ENCODE measurements at places on chromosomes 1 and 21. TPM values are rescaled to one million over a fixed set of nuclear protein-coding genes. Genes with fewer than 3 reads are reported as not detected.

DNA sequence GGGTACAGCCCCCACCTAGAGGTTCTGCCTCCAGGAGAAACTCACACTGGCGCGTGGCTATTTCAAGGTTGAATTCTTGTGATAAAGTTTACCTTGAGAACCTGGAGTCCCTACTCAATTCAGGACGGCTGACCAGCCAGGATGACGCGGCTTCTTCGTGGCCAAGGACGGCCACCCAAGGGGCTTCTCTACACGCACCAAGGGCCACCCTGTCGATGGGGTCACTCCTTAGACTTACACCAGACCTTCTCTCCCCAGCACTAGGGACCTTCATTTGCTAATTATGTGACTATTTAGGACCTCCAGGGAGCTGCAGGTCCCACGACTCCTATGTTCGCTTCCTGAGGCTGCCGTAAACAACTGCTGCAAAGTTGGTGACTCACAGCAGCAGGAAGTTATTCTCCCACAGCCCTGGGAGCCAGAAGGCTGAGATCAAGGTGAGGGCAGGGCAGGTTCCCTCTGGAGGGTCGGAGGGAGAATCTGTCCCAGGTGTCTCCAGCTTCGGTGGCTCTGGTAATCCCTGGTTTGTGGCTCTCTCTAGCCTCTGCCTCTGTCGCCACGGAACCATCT lies 135.9 kb downstream of the NPHP4 start:
- no peak for DNase-seq
- no peak overlapping the region for H3K27ac ChIP-seq
- no peaks in the 10 kb centered on the region for H3K27me3 ChIP-seq
- no peaks in the 10 kb centered on the region for H3K4me1 ChIP-seq
- no peaks in the 10 kb centered on the region for H3K36me3 ChIP-seq

GRCh38 chr1:217435204-217435603 lies 195.7 kb downstream of the GPATCH2 start:
- no peaks in the 10 kb centered on the region for H3K36me3 ChIP-seq
- H3K4me1 ChIP-seq = peaks cover 4% of the 10 kb centered on the region
- no peak overlapping the region for H3K27ac ChIP-seq

KRTAP19-4 gene
- not detected for total RNA-seq

DNA sequence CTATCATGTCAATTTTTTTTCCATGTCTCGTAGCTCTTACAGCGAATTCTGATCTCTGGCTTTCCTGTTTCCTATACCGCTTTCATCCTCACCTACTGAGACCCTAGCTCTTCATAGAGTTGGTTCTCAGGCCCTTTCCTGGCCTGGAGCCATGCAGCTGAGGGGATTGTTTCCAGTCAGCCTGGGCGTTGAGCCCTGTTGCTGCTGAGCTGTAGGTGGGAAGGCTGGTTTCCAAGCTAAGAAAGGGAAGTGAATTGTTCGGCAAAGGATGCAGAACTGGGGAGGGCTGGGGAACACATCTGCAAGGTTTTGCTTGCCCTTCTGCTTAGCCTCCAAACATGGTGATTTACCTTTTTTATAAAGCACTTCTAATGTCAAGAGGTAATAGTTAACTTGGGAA lies 41.5 kb downstream of the SPATA46 start:
- DNase-seq = no peak
- no peaks in the 10 kb centered on the region for H3K27me3 ChIP-seq
- H3K4me1 ChIP-seq = no peaks in the 10 kb centered on the region
- no peak overlapping the region for H3K4me3 ChIP-seq

PAX7 gene
- total RNA-seq = 0.07 TPM

- peak overlapping the region; percentile 91 for H3K27ac ChIP-seq
- peaks cover 15% of the 10 kb centered on the region for H3K36me3 ChIP-seq
- peak overlapping the region; percentile 75 for H3K4me3 ChIP-seq
- H3K27me3 ChIP-seq = no peaks in the 10 kb centered on the region
These were observed 951 bp downstream of the GGPS1 start for GRCh38 chr1:235329139-235329902.

DNA sequence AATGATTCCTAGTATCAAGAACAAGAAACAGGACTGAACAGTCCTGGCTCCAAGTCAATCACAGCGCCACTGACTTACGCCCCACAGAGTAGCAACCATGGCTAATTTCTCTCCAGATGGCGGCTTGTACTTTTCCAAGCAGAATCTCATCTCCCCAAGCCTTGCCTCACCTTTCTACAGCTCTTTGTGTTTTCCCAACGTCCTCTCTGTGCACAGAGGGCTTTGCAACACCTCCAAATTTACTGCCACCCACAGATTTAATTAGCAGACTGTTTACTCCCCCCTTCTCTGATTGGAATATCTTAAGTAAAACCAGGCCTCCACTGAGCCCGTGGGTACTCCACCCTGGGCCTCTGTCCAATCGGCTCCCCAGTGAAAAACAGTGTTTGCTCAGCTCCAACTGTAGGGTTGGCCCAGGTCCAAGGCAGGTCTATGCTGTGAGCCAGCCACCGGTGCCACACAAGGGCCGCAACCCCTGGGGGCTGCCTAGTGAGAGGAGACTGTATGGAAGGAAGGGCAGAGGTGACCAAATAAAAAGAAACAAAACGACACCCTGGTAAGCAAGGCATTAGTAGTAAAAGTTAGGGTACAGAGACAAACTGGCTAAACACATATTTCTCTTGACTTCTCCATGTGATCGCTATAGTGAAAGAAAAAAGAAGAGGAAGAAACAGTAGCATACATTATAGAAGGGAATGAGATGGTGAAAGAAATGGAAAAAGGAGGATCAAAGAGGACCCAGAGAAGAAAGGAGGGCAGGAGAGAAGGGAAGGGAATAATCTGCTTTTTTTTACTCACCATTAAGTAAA lies 128.4 kb upstream of the SOD1 start:
- DNase-seq = no peak
- H3K4me1 ChIP-seq = no peaks in the 10 kb centered on the region
- H3K4me3 ChIP-seq = no peak overlapping the region
- H3K27me3 ChIP-seq = no peaks in the 10 kb centered on the region
- H3K36me3 ChIP-seq = no peaks in the 10 kb centered on the region
- no peak overlapping the region for H3K27ac ChIP-seq

LGR6 gene
- not detected for total RNA-seq

- H3K4me3 ChIP-seq = no peak overlapping the region
- H3K36me3 ChIP-seq = no peaks in the 10 kb centered on the region
- no peak overlapping the region for H3K27ac ChIP-seq
- H3K27me3 ChIP-seq = no peaks in the 10 kb centered on the region
- H3K4me1 ChIP-seq = no peaks in the 10 kb centered on the region
- no peak for DNase-seq
These were observed 283.7 kb downstream of the ZNF648 start for GRCh38 chr1:181777812-181778211.

DNA sequence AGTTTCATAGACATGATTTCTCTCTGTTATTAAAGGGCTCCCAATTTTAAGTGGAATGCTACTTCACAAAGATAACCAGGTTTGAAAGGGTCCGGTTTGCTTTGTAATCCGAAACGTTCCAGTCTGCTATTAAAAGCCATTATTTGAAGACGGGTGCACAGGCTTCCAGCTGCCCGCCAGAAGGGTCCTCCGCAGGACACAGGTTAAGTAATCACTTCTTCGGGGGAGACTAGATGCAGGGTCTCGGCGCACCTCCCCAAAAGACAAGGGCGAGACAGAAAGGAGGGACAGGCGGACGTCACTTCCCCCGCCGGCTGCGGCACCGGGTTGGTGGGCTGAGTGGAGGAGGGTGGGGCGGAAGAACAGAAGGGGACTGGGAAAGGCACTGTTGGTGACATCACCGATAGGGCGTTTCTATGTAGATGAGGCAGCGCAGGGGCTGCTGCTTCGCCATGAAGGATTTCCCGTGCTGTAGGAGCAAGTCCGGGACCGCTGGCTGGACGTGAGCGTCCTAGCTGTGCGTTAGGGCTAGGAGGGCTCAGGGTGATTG lies 8.9 kb downstream of the RNU1-2 start:
- peak overlapping the region; percentile 87 for H3K27ac ChIP-seq
- H3K27me3 ChIP-seq = no peaks in the 10 kb centered on the region
- peak overlapping the region; percentile 61 for H3K4me3 ChIP-seq

GRCh38 chr1:235955777-235956176 lies 89.1 kb upstream of the LYST start:
- peaks cover 23% of the 10 kb centered on the region for H3K4me1 ChIP-seq
- no peak overlapping the region for H3K27ac ChIP-seq
- H3K36me3 ChIP-seq = no peaks in the 10 kb centered on the region
- H3K4me3 ChIP-seq = no peak overlapping the region
- no peak for DNase-seq

ST6GALNAC3 gene
- total RNA-seq = 3.3 TPM

OXCT2 gene
- total RNA-seq = not detected

- no peak for DNase-seq
- H3K36me3 ChIP-seq = no peaks in the 10 kb centered on the region
- no peak overlapping the region for H3K4me3 ChIP-seq
- no peaks in the 10 kb centered on the region for H3K27me3 ChIP-seq
- H3K4me1 ChIP-seq = no peaks in the 10 kb centered on the region
These were observed 23.6 kb downstream of the XCL2 start for GRCh38 chr1:168520052-168520751.

- H3K27ac ChIP-seq = no peak overlapping the region
- no peaks in the 10 kb centered on the region for H3K36me3 ChIP-seq
- no peak overlapping the region for H3K4me3 ChIP-seq
- peaks cover 6% of the 10 kb centered on the region for H3K4me1 ChIP-seq
- H3K27me3 ChIP-seq = no peaks in the 10 kb centered on the region
These were observed 73.5 kb downstream of the LRIG2 start for GRCh38 chr1:113146242-113147072.

- no peaks in the 10 kb centered on the region for H3K4me1 ChIP-seq
- H3K36me3 ChIP-seq = no peaks in the 10 kb centered on the region
- DNase-seq = no peak
- H3K27me3 ChIP-seq = no peaks in the 10 kb centered on the region
- H3K4me3 ChIP-seq = no peak overlapping the region
These were observed 17.7 kb upstream of the PROX1 start for GRCh38 chr1:213969958-213970555.

TCHH gene
- not detected for total RNA-seq

- no peak for DNase-seq
- no peak overlapping the region for H3K27ac ChIP-seq
- H3K4me3 ChIP-seq = no peak overlapping the region
- 0 out of 2 replicates have a peak, but pooled peaks cover 3% of the 10 kb centered on the region for H3K27me3 ChIP-seq
- no peaks in the 10 kb centered on the region for H3K4me1 ChIP-seq
These were observed 113.0 kb upstream of the TMPRSS2 start for GRCh38 chr21:41620982-41621381.

DNA sequence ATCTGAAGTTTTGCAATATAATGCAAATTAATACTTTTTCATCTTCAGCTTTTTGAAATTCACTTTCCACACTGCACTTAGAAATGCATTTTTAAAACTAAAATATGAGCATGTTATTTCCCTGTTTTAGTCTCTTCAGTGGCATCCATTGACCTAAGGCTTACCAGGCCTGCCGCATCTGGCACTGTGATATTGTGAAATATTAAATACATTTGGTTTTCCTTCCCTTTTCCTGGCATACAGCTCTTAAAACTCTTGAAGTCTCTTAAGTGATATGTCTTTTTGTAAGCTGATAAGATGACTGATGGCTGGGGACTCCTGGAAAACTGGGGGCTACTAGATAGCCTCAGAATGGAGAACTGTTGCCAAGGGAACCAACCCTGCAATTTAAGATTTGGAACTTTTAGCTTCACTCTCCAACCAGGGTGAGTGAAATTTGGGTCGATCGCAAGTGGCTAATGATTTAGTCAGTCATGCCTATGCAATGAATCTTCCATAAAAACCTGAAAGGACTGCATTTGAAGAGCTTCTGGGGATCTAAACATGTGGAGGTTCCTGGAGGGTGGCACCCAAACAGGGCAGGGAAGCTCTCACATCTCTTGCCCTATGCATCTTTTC lies 75.5 kb upstream of the PDC start:
- no peak overlapping the region for H3K27ac ChIP-seq
- no peaks in the 10 kb centered on the region for H3K36me3 ChIP-seq
- no peak overlapping the region for H3K4me3 ChIP-seq
- no peaks in the 10 kb centered on the region for H3K27me3 ChIP-seq
- DNase-seq = no peak
- H3K4me1 ChIP-seq = no peaks in the 10 kb centered on the region

GRCh38 chr1:201883786-201884185 lies 4.9 kb upstream of the SHISA4 start:
- no peak overlapping the region for H3K4me3 ChIP-seq
- 0 out of 2 replicates have a peak, but pooled peaks cover 7% of the 10 kb centered on the region for H3K4me1 ChIP-seq
- H3K27me3 ChIP-seq = no peaks in the 10 kb centered on the region
- peak; percentile 62 for DNase-seq
- H3K36me3 ChIP-seq = peaks cover 6% of the 10 kb centered on the region

ROR1 gene
- total RNA-seq = not detected

DNA sequence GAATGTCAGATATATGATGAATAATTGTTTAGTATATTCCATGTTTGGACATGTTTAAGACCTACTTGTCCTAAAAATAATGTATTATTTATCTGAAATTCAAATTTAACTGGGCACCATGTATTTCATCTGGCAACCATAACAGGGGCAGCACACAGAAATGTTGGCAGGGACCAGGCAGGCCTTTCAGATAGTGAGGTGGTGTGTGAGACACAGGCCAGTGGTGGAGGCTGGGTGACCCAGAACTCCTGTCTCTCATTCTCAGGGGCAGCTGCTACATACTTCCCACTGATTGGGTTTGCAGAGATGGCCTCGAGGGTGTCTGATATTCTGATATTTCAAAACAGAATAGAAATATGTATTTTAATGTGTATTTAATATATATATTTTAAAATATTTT lies 1.3 kb upstream of the FASLG start:
- no peak overlapping the region for H3K27ac ChIP-seq
- no peak overlapping the region for H3K4me3 ChIP-seq
- H3K27me3 ChIP-seq = no peaks in the 10 kb centered on the region
- no peaks in the 10 kb centered on the region for H3K4me1 ChIP-seq
- DNase-seq = no peak

CCDC185 gene
- not detected for total RNA-seq

SLC45A1 gene
- total RNA-seq = not detected

GRCh38 chr1:103576065-103576464 lies 4.7 kb downstream of the AMY2B start:
- H3K4me1 ChIP-seq = no peaks in the 10 kb centered on the region
- DNase-seq = no peak
- no peaks in the 10 kb centered on the region for H3K36me3 ChIP-seq
- no peak overlapping the region for H3K27ac ChIP-seq
- H3K27me3 ChIP-seq = no peaks in the 10 kb centered on the region

DNA sequence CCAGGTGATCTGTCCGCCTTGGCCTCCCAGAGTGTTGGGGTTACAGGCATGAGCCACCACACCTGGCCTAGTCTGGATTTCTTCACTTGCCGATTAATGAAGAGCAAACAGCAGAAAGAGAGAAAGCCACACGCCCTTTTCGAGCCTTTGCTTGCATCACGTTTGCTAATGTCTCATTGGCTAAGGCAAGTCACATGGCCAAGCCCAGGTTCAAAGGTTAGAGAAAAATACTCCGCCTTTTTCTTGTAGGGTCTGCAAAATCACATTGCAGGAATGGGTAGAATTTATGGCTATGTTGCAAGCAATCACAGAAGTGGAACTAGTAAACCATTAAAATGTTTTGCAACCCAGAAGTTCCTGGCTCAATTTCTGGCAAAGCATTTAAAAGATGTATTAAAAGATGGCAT lies 26.8 kb upstream of the BACH1 start:
- no peaks in the 10 kb centered on the region for H3K36me3 ChIP-seq
- no peak overlapping the region for H3K27ac ChIP-seq
- no peak for DNase-seq
- 0 out of 2 replicates have a peak, but pooled peaks cover 3% of the 10 kb centered on the region for H3K27me3 ChIP-seq
- H3K4me1 ChIP-seq = no peaks in the 10 kb centered on the region
- no peak overlapping the region for H3K4me3 ChIP-seq
